Osteoblast (primary cell): ENCODE measurements at places on chromosomes 7 and 10. TPM values are rescaled to one million over a fixed set of nuclear protein-coding genes. Genes with fewer than 3 reads are reported as not detected.

GRCh38 chr10:131345691-131346090, 34.2 kb upstream of the TCERG1L start:
- H3K27me3 ChIP-seq, result no peaks in the 10 kb centered on the region
- no peak for DNase-seq
- H3K36me3 ChIP-seq, result no peaks in the 10 kb centered on the region
- no peaks in the 10 kb centered on the region for H3K4me1 ChIP-seq

Gene OGDH
- 59.2 and 64.4 TPM in 2 replicates for total RNA-seq

GRCh38 chr10:43190775-43191174, 52.5 kb downstream of the CSGALNACT2 start:
- no peak overlapping the region for H3K4me3 ChIP-seq
- no peaks in the 10 kb centered on the region for H3K27me3 ChIP-seq
- H3K36me3 ChIP-seq, result peaks cover 26% of the 10 kb centered on the region

GRCh38 chr10:116779076-116779687, 36.8 kb upstream of the HSPA12A start:
- H3K4me1 ChIP-seq, result peaks cover 14% of the 10 kb centered on the region
- no peaks in the 10 kb centered on the region for H3K36me3 ChIP-seq
- no peak overlapping the region for H3K27ac ChIP-seq
- no peak overlapping the region for H3K4me3 ChIP-seq
- H3K27me3 ChIP-seq, result no peaks in the 10 kb centered on the region
- no peak for DNase-seq

Gene FAM13C
- 6.2 and 6.5 TPM in 2 replicates for total RNA-seq

Gene CUZD1
- total RNA-seq, result 0.36 and 0.59 TPM in 2 replicates

- H3K36me3 ChIP-seq, result peaks cover 20% of the 10 kb centered on the region
- no peak overlapping the region for H3K4me3 ChIP-seq
- H3K27ac ChIP-seq, result no peak overlapping the region
- H3K4me1 ChIP-seq, result peaks cover 25% of the 10 kb centered on the region
- no peaks in the 10 kb centered on the region for H3K27me3 ChIP-seq
Observed at GRCh38 chr10:122487174-122487765, 25.9 kb downstream of the HTRA1 start.

Gene FAM180A
- total RNA-seq, result 23.5 and 28.9 TPM in 2 replicates

Gene TRIM8
- 107 and 126 TPM in 2 replicates for total RNA-seq

Gene MUC12
- total RNA-seq, result under 0.01 and 0.59 TPM in 2 replicates

- H3K4me1 ChIP-seq, result no peaks in the 10 kb centered on the region
- no peak for DNase-seq
- H3K27ac ChIP-seq, result no peak overlapping the region
Observed at GRCh38 chr10:99123851-99124250, 111.8 kb downstream of the HPSE2 start.
